ENCODE measurements at places on chromosomes 13 and 19. TPM values are rescaled to one million over a fixed set of nuclear protein-coding genes. Genes with fewer than 3 reads are reported as not detected.
A peak's percentile ranks its signal among the peaks of the same experiment; 100 is the strongest.

The PLPPR3 gene
- total RNA-seq = not detected

The PRTN3 gene
- not detected for total RNA-seq

- ATAC-seq = no peak
Measured at GRCh38 chr13:51827254-51827653, 17.7 kb downstream of the TMEM272 start.

The FAM216B gene
- total RNA-seq = not detected

DNA sequence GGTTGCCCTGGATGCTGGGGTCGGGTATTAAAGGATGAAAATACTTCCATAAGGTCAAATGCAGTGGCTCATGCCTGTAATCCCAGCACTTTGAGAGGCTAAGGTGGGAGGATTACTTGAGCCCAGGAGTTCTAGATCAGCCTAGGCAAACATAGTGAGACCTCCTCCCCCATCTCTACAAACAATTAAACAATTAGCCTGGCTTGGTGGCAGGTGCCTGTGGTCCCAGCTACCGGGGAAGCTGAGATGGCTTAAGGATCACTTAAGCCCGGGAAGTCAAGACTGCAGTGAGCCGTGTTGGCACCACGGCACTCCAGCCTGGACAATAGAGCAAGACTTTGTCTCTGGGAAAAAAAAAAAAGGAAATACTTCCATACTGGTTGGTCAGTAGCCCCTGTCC, 1.5 kb downstream of the KLK11 start:
- no peak for ATAC-seq

The GPATCH1 gene
- total RNA-seq = 3.9 TPM

DNA sequence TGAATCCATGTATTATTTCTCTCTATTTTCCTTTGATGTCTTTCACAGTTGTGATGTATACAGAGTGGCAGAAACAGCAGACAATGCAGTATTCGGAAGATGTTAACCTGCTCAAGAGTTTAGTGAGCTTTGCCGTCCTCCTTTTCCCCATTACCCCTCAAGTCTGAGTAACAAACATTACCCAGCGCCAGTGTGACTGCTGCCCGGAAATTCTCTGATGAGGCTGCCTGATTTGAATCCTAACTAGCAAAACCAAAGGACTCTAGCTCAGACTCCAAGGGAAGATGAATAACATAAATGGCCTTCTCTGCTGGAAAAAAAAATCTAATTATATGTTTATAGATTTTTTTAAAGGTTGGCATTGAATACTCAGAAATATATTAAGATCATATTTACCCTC, 247.3 kb upstream of the SOX21 start:
- no peak for ATAC-seq

- ATAC-seq = no peak
Measured at GRCh38 chr13:107295416-107296140, 727.6 kb upstream of the ARGLU1 start.

The ZBTB45 gene
- total RNA-seq = 8.0 TPM

DNA sequence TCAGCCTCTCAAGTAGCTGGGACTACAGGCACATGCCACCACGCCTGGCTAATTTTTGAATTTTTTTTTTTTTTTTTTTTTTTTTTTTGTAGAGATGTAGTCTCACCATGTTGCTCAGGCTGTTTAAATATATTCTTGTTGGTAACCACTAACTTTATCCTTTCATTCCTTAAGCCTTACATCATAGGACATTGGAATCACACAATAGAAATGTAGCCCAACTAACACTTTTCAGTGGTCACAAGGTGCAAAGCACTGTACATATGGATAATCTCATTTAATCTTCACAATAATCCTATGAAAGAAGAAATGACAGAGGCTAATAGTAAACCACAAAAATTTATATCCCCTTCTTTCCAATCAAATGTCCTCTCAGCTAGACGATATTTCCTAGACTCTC, 417.8 kb upstream of the DACH1 start:
- no peak for ATAC-seq

The SPPL2B gene
- 18.8 TPM for total RNA-seq

The LILRB1 gene
- total RNA-seq = 1.3 TPM

DNA sequence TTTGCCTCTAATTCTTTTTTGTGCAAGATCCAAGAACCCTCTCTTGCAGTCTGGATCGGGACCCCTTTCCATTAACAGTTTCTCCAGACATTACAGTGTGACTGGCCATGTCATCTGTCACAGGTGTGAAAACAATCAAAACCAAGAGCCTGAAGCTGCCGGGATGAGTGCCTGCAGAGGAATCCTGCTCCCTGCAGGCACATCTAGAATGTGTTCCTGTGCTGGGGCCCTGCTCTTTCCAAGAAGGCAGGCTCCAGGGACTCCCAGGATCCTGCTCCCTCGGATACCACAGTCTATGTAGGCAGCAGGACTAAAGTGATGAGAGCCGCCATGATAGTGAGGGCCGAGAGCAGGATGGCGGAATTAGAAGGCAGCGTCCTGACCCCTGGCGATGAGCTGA, 38.8 kb downstream of the CCDC169 start:
- no peak for ATAC-seq

DNA sequence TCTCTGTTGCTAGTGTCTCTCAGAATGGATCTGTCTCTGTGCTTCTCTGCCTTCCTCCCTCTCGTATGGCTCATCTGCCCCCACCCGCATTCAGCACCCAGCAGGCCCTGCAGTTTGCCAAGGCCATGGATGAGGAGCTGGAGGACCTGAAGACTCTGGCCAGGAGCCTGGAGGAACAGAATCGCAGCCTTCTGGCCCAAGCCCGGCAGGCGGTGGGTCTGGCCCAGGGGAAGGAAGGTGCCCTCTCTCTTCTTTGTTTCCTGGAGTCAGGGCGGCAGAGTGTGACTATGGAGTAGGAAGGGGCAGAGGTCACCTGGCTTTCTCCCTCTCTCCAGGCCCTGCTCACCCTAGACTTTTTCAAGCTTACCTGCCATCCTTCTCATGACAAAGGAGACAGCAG, 10.9 kb downstream of the KASH5 start:
- no peak for ATAC-seq

GRCh38 chr19:48403606-48404005, 10.1 kb downstream of the GRIN2D start:
- ATAC-seq = peak; percentile 32

Data from esophagus mucosa (tissue), 1 donor.